Activated CD8-positive, alpha-beta memory T cell treated with anti-CD3 and anti-CD28 coated beads, Interleukin-2, amount 50 U/mL, for 48 hours (primary cell): ENCODE measurements at places on chromosomes 3 and 15.

DNA sequence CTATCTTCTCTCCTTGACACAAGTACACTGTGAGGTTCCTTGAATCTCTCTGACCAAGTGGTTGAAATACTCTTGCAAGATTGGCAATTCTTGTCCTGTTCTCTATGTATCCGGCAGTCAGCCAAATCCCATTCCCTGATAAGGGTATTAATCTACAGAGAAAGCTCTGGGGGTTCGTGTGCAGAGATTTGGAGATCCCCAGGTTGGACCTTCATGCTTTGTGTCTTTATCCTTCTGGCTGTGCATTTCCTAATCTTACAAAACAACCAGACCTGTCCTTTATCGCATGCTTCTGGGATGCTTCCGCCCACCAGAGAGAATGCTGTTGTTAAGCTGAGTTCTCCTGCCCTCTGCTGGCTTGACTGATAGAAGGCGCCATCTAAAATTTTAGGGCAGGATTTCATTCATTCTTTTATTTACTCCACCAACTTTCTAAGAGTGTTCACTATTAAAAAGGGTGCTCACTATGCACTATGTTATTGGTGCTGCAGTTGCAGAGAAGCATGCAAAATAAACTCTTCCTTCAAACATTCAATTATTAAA, 8.6 kb upstream of the SST start:
- DNase-seq, result no peak

DNA sequence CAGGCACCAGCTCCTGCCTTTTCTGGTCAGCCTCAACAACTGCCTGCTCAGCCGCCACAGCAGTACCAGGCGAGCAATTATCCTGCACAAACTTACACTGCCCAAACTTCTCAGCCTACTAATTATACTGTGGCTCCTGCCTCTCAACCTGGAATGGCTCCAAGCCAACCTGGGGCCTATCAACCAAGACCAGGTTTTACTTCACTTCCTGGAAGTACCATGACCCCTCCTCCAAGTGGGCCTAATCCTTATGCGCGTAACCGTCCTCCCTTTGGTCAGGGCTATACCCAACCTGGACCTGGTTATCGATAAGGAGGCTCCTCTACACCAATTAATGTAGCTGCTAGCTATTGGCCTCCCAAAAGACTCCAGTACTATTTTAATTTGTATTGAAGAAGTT, 38.9 kb downstream of the TFG start:
- DNase-seq, result no peak

GRCh38 chr3:169891886-169892285, 19.5 kb upstream of the SAMD7 start:
- DNase-seq, result no peak

GRCh38 chr15:77482570-77482969, 61.9 kb downstream of the HMG20A start:
- DNase-seq, result no peak

DNA sequence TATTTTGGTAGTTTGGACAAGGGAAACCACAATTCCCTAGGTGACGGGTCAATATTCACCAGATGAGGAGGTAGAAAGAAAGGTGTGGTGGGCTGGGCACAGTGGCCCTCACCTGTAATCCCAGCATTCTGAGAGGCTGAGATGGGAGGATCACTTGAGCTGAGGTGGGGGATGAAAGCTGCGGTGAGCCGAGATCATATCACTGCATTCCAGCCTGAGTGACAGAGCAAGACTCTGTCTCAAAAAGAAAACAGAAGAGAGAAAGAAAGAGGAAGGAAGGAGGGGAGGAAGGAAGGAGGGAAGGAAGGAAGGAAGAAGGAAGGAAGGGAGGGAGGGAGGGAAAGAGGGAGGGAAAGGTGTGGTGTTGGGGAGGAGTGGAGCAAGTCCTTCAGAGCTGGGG, 56.1 kb upstream of the RNF7 start:
- no peak for DNase-seq

- DNase-seq, result no peak
Measured at GRCh38 chr15:88804257-88804656, 1.0 kb downstream of the ACAN start.

GRCh38 chr3:13491206-13491974, 11.3 kb downstream of the HDAC11 start:
- DNase-seq, result no peak

DNA sequence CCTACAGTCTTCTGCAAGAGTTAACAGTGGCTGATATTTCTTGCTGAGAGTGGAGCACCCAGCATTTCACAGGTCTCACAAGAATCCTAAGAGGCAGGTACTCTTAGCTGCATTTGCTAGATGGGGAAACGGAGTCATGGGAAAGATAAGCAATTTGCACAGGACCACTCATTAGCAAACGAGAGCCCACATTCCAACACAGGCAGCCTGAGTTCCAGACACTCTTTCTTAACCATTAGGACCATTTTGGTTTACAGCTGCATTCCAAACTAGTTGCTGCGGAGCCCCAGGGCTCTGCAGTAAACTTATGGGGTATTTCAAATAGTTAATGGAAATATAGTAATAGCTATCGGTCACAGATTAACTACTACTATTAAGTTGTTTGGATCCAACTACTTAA, 42.5 kb downstream of the LYZL4 start:
- no peak for DNase-seq

GRCh38 chr15:39767921-39768320, 14.7 kb downstream of the FSIP1 start:
- DNase-seq, result no peak

GRCh38 chr3:66476852-66477381, 23.9 kb downstream of the LRIG1 start:
- no peak for DNase-seq

DNA sequence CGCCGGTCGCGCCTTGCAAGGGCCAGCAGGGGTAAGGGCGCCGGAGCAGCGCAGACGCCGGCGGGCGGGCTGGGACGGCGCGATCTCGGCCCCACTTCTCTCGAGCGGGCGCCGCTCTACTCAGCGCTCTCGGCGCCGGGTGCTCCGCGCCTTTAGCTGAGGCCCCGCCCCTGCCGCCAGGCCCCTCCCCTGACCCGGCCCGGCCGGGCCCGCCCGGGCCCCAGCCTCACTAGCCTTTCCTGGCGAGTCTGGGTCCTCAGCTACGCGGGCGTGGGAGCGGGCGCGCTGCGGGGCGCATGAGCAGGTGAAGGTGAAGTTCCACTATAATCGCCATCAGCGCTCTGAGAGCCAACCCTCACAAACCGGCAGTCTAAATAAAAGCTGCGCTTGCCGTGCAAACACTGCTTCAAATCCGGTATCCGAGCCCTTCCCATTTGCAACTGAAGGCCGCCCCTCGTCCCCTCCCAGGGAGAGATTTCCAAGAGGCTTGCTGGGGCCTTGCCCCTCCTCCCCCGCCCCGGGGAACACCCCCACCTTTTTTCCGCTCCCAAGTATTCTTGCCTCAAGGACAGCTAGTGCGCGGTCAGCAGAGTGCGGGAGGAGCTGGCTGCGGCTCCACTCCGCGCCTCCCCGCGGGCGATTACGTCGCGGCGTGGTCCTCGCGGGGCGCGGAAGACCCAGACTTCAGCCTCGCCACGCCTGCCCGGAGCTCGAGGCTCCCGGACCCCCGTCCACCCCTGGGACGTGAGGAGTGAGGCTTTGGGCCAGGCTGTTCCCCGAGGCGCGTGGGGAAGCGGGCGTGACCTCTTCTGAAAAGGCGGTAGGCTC, at the start of gene RPP25:
Gene RPP25 (minus strand): TSS at position 125 of the 828 bp plus-strand sequence. CDS start 189 bp downstream, outside the sequence.
- DNase-seq, result peak; percentile 88

DNA sequence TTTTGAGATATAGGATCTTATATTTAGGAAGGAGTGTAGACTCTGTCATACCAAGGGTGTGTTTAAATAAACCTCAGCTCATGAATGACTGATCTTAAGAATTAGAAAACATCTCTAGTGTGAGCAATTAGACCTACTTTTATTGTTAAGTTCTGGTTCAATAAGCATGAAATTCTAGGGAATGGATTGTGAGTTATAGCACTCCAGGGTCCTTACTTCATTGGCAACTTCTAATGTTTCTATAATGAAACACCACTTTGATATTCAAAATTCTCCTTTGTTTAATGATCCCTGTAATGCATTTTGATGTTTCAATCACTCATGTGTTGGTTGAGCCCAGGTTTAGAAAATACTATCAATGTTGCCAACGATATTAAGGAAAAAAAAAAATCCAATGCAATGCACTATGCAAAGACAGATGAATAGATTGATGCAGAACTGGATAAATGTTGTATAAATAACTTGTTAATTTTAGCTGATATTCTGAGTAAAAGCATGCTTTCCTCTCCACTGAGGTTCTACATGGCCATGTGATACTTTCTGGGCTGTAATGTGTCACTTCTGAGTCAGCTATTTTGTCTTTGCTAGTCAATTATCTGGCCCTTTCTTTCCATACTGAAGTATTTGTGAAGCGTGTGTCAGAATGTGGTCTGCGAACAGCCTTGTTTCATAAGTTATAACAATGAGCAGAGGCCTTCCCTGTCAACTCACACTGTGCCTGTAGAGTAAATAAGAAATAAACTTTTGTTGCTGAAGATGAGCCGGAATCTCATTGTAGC, 1035.9 kb downstream of the PLOD2 start:
- no peak for DNase-seq

- no peak for DNase-seq
Measured at GRCh38 chr3:47103619-47104018, 60.3 kb downstream of the SETD2 start.

DNA sequence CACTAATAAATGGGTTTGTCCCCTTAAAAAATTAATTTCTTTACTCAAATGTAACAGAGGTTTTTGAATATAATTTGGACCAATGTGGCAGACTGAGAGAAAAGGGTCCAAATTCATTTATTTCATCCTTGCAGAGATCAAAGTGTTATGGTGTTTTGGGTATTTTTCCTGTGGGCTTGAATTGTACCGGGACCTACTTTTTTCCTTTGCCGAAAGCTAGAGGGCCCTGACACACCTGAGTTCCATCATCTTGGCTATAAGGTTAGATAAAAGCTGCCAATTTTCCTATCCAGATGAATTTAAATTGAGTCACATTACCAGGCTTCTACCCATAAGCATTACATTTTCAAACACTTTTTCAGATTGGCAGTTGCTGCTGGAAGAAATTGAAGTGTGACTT, 908 bp downstream of the CCNB2 start:
- DNase-seq, result no peak

- no peak for DNase-seq
Measured at GRCh38 chr15:55696221-55696620, 46.7 kb downstream of the PRTG start.

- no peak for DNase-seq
Measured at GRCh38 chr3:140285380-140285779, 350.4 kb downstream of the CLSTN2 start.

DNA sequence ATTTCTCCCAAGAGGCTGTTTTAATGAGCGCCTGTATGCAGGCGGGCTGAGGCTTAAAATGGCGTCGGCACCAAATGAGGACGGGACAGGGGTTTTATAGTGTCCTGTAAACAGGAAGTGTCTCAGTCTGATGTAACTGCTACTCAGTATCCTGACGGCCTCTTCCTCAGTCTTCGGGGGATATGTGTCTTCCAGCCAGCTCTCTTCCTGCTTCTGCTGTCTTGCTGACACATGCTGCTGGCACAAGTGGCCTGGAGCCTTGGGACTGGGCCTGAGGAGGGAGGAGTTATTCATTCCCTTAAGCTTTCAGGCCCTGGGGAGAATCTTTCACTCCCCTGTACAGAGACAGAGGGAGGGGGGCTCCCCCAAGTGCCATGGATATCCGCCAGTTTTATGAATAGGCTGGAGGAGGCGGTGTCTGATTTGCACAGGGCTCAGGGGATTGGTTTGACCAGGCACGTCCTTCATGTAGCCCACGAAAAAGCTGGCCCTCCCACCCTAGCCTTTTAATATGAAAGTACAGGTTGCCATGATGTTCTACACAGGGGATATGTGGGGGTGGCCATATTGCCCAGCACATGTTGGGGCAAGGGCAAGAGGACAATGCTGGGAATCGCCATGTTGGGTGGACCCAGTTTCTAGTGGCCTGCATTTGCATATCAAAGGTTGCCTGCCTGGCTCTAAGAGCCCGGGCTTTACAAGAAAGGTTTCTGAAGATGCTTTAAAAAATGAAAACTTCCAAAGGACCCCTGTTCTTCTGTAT, 19.9 kb downstream of the NDUFB4 start:
- no peak for DNase-seq

DNA sequence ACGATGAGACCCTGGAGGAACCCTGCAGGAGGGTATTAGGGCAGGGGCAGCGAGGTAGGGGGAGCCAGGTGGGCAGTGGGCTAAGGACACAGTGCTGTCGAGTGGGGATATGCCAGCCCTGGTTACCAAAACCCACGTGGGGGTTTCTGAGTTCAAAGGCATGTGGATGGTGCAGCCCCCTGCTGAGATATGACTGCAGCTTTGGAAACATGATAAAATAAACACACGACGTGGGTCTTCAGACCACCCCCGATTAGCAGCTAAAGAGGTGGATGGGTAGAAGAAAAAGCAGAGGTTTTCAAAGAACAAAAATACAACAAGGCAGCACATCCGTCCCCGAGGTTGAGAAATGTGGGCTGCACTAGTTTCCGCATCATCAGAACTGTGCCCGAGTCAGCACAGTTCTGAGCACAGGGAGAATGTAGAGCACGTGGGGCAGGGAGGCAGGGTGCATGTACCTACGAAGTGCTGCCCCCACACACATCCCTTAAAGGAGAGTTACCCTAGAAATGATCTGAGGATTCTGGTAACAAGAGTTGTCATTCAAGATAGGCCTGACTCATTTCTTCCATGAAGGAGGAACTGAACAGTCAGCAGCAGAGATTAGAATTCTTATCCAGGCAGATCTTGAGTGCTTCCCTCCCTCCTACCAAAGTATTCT, 121.3 kb downstream of the RPLP1 start:
- peak; percentile 71 for DNase-seq

DNA sequence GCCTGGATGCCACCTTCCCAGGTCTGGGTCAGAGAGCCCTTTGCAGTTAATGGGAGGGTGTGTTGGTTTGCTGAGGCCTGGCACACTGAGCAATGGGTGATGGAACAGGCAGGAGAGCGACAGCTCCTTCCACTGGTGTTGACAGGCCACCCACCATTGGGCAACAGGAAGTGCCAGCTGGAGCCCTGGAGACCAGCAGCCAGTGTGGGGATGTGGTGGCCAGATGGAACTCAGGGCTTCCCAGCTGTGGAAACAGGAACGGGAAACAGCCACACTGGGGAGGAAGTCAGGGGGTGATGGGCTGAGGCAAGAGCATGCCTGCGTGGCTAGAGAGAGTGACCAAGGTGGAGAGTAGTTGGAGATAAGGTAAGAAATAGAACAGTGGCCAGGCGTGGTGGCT, 9.3 kb downstream of the PSTPIP1 start:
- DNase-seq, result no peak

- DNase-seq, result peak; percentile 78
Measured at GRCh38 chr3:184314700-184315542, 515 bp downstream of the EIF4G1 start.

DNA sequence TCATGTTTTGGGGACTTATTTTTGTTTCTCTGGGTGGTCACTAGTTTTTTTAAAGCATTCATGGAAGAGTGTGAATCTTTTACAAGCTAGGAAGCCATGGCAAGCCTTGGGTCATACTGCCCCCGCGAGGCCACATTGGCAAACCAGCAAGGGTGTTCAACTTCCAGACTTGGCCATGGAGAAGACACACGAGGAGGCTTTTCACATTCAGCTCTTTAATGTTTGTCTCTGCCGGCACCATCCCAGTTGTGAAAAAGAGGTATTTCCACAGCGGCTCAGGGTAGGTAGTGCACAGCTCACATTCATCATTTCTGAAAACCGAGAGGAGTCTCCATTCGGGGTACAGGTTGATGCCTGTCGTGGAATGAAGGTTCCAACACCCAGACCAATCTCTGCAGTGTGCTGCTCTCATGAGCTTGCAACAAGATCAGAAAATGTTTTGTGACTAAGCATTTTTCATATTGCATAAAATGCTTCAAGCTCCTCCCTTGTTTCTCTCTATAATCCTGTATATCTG, 7.7 kb downstream of the CCR5 start:
- peak; percentile 81 for DNase-seq

- DNase-seq, result no peak
Measured at GRCh38 chr3:63351159-63352007, 73.3 kb downstream of the SYNPR start.
